ENCODE measurements at places on chromosomes 4 and X. TPM values are rescaled to one million over a fixed set of nuclear protein-coding genes. Genes with fewer than 3 reads are reported as not detected.

MSANTD1 gene
- total RNA-seq: 0.26 TPM

COX7B2 gene
- total RNA-seq: not detected

- no peak for DNase-seq
Measured at GRCh38 chrX:42490111-42490510, 287.9 kb downstream of the PPP1R2C start.

DNA sequence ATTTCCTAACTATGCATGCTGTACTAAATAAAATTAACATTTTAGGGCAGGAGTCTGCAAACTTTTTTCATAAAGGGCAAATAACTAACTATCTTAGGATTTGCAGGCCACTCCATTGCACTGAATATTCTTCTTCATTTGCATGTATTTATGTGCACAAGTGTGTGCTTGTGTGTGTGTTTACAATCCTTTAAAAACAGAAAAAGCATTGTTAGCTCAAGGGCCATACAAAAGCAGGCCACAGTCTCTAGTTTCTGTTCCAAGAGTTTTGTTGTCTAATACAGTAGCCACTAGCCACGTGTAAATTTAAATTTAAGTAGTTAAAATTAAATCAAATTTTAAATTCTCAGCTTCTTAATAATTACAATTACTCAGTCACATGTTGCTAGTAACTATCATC lies 621.8 kb downstream of the TMA16 start:
- no peak for DNase-seq

- no peak for DNase-seq
Measured at GRCh38 chrX:155231163-155231562, 14.9 kb downstream of the VBP1 start.

Measured in bronchial epithelial cell (primary cell).